Mammary epithelial cell (primary cell): ENCODE measurements at places on chromosomes 1 and 21.

- peak; percentile 35 for DNase-seq
These were observed 492 bp downstream of the HLX start for GRCh38 chr1:220879509-220880361.

DNA sequence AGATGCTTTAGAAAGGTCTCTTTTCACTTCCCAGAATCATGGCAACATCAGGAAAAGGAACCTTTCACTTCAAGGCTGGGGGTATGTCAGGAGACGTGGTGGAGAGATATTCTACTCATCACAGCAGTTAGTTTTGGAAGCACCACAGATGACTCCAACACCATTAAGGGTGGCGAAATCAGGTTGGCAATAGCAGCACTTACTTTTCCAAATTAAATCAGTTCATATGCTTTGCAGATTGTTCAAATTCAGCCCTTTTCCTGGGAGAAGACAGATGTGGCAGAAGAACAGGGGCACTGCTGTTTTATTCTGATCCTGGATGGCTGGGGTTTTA lies 79.0 kb downstream of the RUNX1 start:
- DNase-seq, result no peak

DNA sequence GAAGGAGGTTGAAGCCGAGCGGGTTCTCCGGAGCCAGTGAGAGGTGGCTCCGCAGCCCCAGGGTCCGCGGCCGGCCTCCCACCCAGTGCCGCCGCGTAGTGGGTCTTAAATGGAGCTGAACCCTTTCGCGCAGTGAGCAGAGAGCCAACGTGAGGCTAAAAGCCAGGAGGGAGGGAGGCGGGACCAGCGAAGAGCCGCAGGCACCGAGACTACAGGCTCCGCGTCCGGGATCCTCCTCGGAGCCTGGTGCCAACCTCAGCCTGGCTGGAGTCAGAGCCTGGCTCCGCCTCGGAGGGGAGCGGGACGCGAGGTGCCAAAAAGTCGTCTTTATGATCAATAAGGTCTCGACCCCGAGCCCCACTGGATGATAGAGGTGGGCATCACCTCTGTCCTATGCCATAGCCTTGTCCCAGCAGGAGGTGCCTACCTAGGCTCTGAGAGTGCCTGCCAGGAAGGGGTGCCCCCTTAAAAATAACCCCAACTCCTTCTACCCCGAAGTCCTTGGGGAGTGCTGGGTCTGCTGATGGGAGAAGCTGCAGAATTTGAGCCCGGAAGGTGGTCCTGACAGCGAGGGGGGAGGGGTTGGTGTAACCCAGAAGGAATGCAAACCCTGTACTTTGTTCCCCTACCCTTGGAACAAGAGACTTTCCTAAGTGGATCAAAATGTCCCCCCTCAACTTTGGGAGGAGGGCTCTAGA lies 1.6 kb downstream of the IGSF21 start:
- DNase-seq, result no peak

- no peak for DNase-seq
These were observed 450.9 kb downstream of the MATN1 start for GRCh38 chr1:30272277-30273020.

DNA sequence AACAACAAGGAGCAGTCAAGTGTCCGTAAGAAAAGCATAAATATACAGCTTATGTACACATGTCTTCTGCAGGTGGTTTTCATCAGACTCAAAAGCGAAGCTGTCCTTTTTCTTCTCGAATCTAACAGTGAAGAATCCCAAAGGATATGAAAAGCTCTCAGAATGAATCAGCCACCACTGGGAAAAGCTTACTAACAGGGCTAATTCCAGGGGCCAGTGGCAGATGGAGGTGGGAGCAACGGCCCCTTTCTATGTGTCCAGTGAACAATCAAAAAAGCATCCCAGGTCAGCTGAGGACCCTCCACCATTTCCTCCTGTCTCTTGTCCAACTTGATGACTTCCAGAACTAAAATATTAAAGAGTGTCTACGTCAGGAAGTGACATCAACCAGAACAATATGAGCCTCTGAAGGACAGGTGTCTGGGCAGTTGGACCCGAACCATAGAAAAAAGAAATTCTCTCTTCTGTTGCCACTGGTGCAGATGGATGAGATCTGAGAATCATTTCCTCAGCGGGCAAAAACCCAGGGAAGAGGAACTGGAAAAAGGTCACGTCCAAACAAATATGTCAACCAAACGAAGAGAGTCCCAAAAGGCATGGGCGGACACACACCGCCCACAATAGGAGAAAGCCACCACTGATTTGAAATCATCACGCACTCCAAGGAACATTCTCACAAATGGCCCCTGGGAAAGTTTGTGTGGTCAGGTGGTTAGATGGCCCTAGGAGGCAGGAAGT lies 70.4 kb upstream of the TIAM1 start:
- no peak for DNase-seq

DNA sequence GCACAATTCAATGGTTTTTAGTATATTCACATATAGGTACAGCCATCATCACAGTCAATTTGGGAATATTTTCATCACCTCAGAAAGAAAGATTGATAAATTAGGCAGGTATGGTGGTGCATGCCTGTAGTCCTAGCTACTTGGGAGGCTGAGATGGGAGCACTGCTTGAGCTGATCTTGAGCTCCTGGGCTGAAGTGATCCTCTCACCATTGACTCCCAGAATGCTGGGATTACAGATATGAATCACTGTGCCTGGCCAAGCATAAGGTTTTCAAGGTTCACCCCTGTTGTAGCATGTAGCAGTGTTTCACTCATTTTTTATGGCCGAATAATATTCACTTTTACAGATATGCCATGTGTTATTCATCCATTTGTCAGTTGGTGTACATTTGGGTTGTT lies 44.7 kb upstream of the MTF2 start:
- no peak for DNase-seq

DNA sequence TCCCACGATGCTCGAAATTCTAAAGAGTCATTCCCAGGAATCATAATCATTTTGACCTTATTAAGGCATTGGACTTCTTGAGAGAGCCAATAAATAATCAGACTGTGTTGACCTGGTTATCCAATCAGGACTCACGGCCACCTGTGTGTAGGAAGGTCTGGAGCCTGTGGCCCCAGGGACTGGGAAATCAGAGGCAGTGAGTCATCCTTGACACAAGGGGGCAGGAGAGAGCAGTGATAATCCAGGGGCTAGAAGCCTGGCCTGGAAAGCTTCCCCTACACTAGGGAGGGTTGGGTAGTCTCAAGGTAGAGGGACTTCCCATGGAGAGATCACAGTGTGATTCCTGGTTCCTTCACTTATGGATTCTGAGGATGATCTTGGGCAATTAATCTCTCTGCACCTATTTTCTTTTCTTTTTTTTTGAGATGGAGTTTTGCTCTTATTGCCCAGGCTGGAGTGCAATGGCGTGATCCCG lies 4.7 kb downstream of the MR1 start:
- peak; percentile 75 for DNase-seq

- no peak for DNase-seq
These were observed 1.9 kb upstream of the HSPB7 start for GRCh38 chr1:16019644-16020277.

GRCh38 chr1:244234009-244234643 lies 183.0 kb downstream of the ZBTB18 start:
- DNase-seq, result no peak
